ENCODE measurements at places on chromosomes 1 and 21. TPM values are rescaled to one million over a fixed set of nuclear protein-coding genes. Genes with fewer than 3 reads are reported as not detected.
A peak's percentile ranks its signal among the peaks of the same experiment; 100 is the strongest.

DNA sequence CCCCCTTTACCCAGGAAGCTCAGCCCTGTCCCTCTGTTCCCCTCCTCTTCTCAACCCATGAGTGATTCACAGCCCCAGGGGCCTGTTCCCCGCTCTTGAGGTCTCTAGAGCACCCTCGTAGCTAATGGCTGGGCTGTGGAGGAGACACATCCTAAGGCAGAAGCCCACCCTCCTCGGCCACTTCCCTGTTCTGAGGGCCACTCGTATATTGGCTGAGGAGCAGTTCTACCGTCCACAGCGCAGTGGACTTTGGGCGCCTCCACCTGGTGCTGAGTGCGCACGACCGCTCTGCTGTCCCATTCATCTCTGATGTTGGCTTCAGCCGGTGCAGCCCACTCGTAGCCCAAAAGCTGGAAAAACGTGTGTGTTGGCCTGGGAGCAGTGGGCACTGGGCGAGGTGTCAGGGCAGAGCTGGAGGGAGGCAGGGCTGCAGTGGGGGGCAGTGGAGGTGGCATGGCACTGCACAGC lies 24.5 kb upstream of the PKP1 start:
- DNase-seq: no peak

- DNase-seq: peak; percentile 43
These were observed 9.5 kb downstream of the MR1 start for GRCh38 chr1:181043025-181043888.

DNA sequence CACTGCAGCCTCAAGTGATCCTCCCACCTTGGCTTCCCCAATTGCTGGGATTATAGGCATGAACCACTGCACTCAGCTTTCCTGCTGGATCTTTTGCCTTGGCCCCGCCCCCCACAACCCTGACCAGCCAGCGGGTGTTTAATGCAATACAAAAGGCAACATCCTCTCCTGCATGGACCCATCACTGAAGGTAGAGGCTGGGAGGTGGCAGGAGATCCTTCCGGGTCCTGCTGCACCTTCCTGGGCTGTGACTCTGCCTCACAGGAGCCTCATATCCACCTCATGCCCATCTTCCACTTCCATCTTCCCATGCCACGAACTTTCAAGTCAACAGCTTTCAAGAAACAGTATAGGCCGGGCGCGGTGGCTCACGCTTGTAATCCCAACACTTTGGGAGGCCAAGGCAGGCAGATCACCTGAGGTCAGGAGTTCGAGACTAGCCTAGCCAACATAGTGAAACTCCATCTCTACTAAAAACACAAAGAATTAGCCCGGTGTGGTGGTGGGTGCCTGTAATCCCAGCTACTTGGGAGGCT lies 11.7 kb upstream of the WNT9A start:
- no peak for DNase-seq

TATDN3 gene
- 4.9 TPM for polyA plus RNA-seq

ZNF683 gene
- polyA plus RNA-seq: not detected

All from IMR-90 (cell line).